ENCODE measurements at places on chromosomes 1 and 21.

- no peak for DNase-seq
These were observed 494 bp downstream of the APH1A start for GRCh38 chr1:150268340-150268704.

DNA sequence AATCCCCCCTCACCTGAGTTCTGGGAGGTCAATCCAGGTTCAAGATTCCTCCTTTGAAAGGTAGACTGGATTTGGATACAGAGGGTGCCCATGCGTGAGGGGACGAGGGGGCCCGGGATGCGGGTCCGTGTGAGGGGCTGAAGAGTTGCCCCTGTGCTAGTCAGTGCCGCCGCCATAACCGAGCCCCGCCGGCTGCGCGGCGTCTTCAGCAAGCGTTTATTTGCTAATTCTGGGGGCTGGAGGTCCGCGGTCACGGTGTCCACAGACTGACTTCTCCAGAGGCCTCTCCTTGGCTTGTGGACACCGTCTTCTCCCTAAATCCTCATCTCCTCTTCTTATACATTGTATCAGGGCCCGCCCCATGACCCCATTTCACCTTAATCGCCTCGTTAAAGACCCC is 20.9 kb upstream of the SAMD11 start:
- DNase-seq: peak; percentile 11

GRCh38 chr1:34681480-34682451 is 73.1 kb upstream of the GJB5 start:
- DNase-seq: peak; percentile 66

- DNase-seq: no peak
These were observed 67.5 kb downstream of the MAP10 start for GRCh38 chr1:232872738-232873137.

GRCh38 chr1:198680174-198680875 is 41.5 kb downstream of the PTPRC start:
- DNase-seq: no peak

- DNase-seq: peak; percentile 13
These were observed at the start of gene SMG7 for GRCh38 chr1:183472488-183473216. Gene SMG7 (plus strand): TSS chr1:183472499. CDS start chr1:183472621, 122 bp downstream.

DNA sequence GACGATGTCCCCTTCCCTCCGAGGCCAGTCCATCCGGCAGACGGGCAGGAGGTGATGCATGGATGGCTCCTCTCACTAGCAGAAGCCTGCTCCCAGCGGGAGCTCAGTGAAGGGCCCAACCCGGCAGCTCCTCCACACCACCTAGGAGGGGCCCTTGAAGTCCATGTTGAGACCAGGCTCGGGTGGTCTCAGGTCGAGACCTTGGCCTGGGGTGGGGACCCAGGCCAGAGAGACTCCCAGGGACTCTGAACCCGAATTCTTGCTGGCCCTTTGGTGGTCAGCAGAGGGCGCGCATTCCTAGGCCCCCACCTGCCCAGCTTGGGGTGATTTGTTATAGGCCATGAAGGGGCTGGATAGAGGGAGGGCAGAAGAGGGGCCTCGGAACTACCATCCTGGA is 642 bp upstream of the NT5C1A start:
- no peak for DNase-seq

DNA sequence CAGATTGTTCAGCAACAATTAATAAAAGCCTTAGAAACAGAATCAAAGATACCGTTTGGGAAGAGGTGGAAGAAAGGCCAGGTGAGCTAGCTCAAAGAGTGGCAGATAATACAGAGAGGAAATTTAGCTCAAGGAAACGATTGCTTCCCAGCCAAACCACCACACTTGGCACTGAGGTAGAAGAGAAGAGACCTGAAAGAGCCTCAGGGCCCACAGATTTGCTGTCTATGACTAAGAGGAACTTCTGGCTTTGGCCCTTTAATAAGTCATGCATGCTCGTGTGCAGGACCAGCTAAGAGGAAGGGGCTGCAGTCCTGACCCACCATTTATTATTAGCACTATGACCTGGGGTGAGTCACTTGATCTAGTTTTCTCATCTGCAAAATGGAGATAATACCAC is 72.8 kb upstream of the BCL10 start:
- no peak for DNase-seq

GRCh38 chr21:34536820-34537219 is 24.8 kb upstream of the KCNE1 start:
- no peak for DNase-seq

DNA sequence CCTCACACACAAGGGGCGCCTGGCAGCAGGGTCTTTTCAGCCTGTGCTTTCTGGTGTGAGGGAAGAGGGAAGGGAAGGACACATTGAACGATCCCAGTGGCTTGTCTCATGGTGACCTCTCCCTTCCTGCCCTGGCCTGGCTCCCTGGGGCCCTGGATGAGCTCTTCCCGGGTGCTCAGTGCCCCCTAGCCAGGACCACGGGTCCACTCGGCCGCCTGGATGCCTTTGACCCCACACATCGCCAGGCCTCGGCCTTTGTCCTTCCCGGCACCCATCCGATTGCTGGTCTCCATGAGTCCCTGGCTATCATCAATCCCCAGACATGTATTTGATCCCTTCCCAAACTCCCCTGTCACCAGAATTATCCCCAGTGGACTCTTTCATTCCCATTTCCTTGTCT is 6.0 kb upstream of the TFF3 start:
- DNase-seq: no peak

DNA sequence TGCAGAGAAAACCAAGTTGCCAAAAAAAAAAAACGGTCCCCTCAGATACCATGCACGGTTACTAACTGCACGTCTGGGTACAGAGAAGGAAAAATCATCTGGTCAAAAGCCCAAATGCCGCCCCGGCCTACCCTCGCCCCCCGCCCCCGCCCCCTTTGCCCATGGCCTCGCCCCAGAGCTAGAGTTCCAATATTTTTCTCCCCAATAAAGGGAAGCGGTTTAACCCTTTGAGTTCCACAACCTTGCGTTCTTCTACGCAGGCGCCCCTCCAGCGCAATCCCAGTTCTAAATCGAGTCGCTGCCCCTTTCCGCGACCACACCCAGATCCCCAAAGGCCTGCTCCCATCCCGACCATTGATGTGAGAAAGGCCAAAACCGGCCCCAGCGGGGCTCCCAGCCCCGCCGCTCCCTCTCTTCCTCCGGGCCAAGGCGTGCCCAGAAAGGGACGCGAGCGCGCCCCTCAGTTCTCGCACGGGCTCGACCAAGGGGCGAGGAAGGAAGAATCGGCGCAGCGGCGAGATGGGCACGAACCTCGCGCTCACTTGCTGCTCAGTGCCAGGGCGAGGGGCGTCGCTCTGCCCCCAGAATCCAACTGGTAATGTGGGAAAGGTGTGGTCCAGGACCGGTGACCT is 797 bp downstream of the WDR47 start:
- DNase-seq: no peak

- DNase-seq: no peak
These were observed 260.5 kb upstream of the ADGRL2 start for GRCh38 chr1:81540216-81540615.

DNA sequence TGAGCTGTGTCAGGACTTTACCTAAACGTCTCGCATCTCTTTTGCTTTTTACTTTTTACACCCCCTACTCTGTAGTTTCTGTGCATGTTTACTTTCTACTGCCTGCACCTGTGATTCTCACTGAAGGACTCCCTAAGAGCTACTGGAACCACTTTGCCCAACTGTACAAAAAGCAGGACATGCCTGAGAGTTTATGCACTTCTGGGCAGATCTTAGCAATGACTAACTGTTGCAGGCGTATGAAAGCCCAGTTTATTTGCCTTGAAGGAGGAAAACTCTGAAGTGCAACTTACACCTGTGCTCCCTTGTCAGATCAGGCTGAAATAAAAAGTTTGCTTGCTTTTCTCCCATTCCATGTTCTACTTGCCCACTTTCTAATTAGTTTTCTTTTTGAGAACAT is 467.0 kb upstream of the USP24 start:
- DNase-seq: no peak

DNA sequence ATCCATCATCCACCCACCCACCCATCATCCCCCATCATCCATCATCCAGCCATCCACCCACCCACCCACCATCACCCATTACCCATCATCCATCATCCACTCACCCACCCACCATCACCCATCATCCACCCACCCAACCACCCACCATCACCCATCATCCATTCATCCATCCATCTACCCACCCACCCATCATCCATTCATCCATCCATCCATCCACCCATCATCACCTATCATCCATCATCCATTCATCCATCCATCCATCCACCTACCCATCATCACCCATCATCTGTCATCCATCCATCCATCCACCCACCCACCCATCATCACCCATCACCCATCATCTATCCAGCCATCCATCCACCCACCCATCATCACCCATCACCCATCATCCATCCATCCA is 81.5 kb downstream of the ADARB1 start:
- no peak for DNase-seq
